Stimulated activated CD8-positive, alpha-beta memory T cell treated with anti-CD3 and anti-CD28 coated beads, Interleukin-12 subunit alpha, Interleukin-12 subunit beta, amount 100 ng/mL, for 1 hour (primary cell): ENCODE measurements at places on chromosomes 2 and 18.

- no peak for DNase-seq
Observed at GRCh38 chr18:74005320-74006109, 142.1 kb downstream of the FBXO15 start.

DNA sequence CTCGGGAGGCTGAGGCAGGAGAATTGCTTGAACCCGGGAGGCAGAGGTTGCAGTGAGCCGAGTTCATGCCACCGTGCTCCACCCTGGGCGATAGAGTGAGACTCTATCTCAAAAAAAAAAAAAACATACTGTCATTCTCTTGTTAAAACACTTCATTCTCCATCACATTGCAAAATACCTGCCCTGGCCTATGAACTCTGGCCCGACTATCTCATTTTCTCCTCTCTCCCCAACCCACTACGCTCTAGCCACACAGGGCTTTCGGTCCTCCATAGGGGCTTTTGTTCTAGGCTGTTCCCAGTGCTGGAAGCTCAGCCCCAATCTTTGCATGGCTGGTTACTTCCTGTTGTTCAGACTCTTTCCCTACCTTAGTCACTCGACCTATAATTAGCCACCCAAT is 10.3 kb downstream of the CEP76 start:
- no peak for DNase-seq

DNA sequence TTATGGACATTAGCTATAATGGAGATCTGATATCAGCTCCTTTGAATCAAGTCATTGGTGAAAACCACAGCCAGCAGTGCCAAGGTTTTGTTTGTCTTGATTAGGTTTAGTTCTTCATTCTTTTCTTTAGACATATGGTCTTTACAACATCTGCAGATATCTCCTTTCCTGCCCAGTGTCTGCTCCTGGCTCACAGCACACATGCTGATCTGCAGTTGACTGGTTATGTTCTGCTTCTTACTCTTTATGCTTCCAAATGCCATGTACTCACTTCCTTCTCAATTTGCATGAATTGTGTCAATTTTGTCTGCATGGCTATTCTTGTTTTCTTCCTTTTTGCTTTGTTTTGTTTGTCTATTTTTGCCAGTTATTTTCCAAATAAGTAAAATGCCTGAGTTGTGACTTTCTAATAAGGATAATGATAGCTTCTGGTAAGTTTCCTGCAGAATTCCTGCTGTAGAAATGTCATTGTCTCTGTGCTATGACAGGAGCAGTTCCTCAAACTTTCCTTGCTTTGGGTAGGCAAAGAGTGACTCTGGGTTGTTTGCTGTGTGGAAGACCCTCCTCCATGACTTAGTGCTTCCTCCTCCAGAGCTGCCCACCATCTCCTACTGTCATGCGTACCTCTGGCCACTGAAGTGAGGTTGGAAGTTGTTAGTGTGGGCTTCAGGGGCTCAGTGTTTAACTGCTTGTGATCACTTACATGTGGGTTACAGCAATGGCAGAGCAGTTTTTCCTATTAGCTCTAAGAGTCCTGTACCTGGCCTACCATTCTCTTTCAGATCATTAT is 8.2 kb downstream of the ARHGAP25 start:
- no peak for DNase-seq

DNA sequence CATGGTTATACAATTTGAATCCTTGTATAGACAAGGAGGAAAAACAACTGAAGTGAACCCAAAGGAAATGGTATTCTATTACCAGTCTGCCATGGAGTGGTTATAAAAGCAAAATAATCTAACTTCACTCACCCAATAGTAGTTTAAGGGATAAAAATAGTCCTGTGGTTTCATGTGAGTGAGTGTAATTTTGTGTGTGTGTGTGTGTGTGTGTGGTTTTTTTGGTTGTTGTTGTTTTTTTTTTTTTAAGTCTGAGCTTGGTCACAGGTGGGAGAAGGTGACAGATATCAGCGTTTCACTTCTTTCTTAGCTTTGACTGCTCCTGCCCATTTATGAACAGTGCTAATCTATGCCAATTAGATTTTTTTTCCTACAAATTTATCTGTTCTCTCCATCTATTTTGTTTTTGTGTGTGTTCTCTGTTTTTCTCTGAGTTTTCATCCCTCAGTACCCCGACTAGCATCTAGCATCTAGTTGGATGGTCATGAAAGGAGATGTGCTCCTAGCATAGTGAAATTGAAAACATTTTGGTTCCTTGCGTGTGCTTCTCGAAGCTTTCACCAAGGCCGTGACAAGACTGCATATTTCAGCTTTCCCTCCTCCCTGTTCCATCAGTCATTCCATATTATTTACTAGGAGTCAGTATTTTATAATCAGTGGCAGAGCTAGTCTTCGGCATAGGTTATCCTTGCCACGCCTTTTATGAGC is 200.1 kb upstream of the DTNA start:
- DNase-seq, result no peak

DNA sequence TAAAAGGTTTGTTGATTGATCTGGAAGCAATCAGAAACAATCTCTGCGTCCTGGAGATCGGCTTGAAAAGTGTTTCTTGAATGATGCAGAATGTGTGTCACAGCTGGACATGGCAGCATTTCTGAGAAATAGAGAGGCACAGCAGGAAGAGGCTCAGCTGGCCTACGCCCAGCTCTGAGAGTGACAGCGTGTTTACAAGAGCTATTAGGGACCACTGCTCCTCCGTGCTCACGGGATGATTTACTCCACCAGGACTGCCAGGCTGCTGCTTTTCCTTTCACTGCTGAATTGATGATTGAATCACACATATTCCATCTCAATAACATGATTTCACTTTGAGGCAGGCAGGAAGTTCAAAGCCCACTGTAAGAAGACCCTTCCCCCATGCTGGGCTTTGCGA is 62.8 kb downstream of the GALNT14 start:
- DNase-seq, result no peak

GRCh38 chr2:110946902-110947301 is 173.8 kb upstream of the BCL2L11 start:
- no peak for DNase-seq

DNA sequence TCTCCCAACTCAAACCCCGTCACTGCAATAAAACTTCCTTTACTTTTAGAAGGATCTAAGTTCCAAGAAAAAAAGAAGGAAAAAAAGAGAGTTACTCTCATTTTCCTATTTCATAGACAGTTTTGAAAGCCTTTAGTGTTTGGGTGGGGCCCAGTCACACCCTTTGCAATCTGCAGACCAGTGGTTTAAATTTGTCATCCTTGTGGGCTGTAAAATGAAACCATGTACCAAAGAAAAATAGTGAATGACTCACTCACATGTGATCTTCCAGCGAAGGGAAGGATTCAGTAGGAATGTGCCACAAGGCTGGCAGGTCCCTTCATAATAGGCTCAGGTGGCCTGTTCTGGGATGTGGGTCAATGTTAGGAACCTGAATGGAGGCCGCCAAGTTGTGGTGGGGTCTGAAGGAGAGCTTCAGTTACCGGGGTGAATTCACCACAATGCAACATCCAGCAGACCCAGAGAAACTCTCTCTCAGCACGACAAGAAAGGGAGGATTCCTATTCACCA is 28.3 kb downstream of the ANXA4 start:
- no peak for DNase-seq

DNA sequence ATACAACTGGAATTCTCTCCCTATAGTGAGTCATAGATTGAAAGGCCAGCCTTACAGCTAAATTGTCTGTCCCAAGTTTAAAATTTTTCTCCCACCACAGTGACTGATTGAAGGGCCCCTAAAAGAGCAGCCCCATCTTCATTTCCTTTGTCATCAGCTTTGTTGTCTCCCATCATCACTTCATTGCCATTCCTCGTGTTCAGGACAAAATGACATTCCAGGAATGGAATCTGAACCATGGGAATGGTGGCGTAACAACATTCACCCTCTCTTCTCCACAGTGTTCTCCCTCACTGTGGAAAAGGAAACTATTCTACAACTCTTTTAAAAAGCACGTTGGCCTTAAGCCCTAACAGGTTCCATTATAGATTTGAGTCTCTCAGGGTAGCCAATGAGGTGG is 52.1 kb downstream of the PSTPIP2 start:
- DNase-seq, result no peak

DNA sequence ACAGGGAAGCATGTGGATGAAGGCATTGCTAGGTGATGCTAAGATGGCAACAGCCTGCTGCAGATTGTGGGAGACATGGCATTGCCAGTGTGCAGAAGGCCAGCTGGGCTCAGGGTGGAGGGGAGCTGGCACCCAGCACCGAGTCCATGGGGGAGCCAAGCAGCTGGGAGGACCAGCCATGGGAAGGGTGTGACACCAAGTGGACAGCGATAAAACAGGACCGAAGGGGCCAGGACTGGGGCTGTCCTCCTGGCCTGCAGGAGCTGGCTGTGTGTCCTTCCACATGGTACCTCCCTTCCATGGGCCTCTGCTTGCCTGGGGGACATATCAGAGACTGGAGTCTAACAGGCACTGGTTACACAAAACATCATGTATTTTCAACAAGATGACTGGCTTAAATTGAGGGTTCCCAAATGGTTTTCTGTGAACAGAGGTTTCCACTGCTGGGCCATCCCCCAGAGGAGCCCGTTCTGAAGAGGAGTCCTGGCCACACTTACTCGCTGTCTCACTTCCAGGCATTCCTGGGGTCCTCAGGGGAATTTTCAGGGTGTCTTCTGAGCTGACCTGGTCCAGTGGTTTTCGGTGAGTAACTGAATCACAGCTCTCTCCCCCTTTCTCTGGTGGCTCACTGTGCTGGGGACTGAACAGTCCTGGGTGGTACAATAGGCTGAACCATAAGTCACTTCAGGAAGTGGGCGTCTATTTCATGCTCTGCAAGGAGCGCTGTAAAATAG is 60.4 kb upstream of the TNP1 start:
- DNase-seq, result no peak

- DNase-seq, result no peak
Observed at GRCh38 chr2:181008407-181008806, 28.0 kb downstream of the UBE2E3 start.

DNA sequence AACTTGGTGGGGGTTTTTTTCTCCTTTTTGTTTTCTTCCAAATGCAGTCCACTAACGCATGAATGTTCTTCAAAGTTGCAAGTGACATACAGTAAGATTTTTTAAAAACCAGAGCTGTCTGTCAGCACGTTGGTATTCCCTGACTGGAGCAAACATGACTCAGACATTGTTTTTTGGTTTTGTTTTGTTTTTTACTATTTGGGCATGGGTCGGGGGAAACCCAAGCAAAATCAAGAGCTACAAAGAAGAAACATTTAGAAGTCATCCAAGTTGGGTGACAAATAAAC is 726 bp upstream of the CCDC88A start:
- no peak for DNase-seq

- no peak for DNase-seq
Observed at GRCh38 chr2:195364015-195364965, 292.7 kb upstream of the SLC39A10 start.

GRCh38 chr2:181743723-181744031 is 63.4 kb upstream of the NEUROD1 start:
- DNase-seq, result no peak
